ENCODE measurements at places on chromosomes 12 and 14.
A peak's percentile ranks its signal among the peaks of the same experiment; 100 is the strongest.

DNA sequence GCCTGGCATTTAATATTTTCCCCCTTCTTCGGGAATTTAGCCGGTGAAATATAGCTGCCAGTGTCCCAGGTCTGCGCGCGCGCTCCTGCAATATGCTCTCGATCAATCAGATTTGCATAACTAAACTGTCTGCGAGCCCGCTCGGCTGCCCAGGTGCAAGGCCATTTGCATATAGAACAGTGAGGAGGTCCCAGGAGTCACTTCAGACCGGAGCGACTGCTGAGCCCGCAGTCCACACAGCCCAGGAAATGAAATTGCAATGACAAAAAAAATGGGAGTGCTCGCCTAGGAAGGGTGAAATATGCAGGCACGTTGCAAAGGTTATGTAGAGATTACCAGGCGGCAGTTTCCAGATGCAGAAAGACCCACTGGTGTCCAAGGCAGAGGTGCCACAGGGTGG is 228.5 kb downstream of the VRK1 start:
- DNase-seq: no peak

- no peak for DNase-seq
These were observed 21.7 kb upstream of the PPM1A start for GRCh38 chr14:60227291-60227690.

DNA sequence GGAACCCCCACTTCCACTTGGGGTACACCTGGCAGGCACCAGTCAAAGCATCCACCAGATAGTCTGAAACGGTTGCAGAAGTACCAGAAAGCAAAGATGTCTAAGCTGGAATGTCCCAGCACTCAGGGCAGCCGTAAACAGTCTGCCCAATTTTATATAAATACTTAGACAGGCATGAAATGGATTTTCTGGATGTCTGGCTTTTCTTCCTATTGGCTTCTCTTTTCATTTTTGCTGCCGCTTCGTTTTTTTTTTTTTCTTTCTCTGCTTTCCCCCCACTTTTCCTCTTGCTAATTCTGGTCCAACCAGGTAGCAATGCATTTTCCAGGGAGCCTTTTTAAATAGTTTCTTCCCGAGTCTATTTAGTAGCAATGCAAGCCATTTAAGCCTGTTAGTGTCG is 167.7 kb downstream of the GCH1 start:
- no peak for DNase-seq

- no peak for DNase-seq
These were observed 530.5 kb downstream of the BCL11B start for GRCh38 chr14:98741523-98741922.

GRCh38 chr12:64746663-64747062 is 12.5 kb downstream of the GNS start:
- DNase-seq: peak; percentile 40

DNA sequence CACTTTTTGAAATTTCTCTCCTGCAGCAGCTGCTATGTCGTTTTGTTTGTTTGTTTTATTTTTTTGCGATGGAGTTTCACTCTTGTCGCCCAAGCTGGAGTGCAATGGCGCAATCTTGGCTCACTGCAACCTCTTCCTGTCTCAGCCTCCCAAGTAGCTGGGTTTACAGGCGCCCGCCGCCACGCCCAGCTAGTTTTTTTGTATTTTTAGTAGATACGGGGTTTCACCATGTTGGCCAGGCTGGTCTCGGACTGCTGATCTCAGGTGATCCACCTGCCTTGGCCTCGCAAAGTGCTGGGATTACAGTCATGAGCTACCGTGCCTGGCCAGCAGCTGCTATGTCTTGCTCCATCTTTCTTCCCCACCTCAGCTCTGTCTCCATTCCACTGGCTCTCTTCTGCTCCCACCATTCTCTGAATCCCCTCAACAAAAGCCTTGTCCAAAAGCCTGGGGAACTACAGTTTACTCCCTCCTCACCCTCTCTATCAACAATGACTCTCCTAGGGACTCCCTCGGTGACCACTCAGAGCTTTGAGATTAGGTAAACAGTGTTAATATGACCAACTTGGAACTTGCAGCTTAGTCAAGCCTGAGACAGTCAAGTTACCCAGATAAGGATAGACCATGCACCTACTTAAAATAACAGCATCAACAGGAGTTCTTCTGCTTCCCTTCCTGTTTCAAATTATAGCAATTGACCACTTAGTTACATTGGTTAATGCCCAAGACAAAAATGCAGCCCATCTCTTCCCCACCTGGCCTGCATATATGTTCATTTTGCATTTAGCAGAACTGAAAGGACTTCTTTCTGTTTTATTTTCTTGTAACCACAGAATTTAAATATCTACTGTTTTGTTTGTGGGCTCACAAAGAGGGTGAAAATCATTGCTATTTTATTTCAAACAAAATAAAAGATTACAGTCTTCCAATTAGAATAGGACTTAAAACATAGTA is 189.0 kb upstream of the AMIGO2 start:
- no peak for DNase-seq

DNA sequence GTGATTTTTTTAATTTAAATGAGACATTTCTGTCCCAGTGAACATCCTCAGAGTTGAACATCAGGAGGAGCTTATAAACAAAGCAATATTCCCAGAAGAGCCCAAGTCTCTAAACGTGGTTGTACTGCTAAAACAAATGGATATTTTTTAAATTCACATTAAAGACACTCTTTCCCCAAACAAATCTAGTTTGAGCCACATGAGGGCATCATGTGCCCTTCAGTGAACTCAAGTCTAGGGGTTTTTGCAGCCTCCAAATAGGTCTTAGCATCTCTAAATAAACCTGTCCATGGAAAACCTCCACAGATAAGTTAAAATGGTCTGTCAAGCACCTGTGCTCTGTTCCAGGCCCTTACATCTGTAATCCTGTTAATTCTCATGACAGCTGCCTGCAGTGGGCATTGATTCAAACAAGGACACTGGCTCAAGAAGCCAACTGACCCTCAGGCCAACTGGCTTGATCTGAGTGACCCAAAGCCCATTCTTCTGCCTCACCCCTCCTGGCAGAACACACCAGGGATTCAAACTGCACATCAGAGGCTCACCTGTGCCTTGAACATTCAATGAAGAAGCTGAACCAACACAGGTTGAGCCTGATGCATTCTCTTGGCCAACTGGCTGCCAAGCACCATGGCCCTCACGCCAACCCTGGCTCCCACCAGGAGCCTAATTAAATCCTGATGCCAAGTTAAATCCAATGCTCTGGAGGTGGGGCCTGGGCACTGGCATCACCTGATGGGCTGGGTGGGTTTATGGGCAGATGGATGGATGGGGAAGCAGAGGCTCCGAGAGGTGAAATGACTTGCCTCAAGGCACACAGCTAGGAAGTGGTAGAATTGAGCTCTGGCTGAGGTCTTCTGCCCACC is 8.6 kb downstream of the ISCU start:
- DNase-seq: peak; percentile 47

GRCh38 chr14:104700747-104701217 is 11.4 kb downstream of the INF2 start:
- DNase-seq: no peak

DNA sequence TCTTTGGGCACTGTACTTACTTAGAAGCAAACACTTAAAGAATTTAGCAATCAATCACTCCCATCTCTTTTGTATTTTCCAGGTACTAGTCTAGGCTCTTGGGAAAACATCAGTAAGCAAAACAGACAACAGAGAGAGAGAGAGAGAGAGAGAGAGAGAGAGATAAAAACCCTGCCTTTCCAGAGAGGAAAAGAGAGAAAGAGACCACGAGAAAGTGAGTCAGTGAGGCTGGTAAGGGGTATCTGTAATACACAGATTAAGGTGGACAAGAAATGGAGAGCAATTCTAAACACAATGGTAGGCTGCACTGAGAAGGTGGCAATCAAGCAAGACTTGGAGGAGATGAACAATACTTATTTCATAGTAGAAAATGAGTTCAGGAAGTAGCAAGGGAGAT is 119.9 kb upstream of the OVCH1 start:
- DNase-seq: no peak

DNA sequence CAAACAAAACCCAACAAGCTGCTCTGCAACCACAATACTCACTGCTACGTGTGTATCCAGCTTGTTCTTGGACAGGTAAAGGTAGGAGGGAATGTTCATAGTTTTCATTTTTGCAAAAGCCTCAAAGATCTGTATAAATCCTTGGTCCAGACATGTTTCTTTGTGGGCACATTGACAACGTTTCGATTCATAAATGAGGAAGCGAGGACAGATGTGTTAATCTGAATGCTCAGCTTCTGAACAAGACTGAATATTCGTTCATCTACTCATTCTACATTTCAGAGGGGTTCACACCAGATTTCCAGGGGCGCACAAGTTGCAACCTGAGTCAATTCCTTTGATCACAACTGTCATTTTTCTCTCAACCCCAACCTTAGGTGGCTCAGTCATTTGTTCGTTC is 134.4 kb downstream of the LLPH start:
- DNase-seq: no peak

GRCh38 chr14:93269341-93270068 is 62.4 kb downstream of the UBR7 start:
- peak; percentile 93 for DNase-seq

GRCh38 chr12:38954238-38954873 is 49.0 kb upstream of the CPNE8 start:
- no peak for DNase-seq

- no peak for DNase-seq
These were observed 62.8 kb upstream of the GPATCH2L start for GRCh38 chr14:76088771-76089571.

DNA sequence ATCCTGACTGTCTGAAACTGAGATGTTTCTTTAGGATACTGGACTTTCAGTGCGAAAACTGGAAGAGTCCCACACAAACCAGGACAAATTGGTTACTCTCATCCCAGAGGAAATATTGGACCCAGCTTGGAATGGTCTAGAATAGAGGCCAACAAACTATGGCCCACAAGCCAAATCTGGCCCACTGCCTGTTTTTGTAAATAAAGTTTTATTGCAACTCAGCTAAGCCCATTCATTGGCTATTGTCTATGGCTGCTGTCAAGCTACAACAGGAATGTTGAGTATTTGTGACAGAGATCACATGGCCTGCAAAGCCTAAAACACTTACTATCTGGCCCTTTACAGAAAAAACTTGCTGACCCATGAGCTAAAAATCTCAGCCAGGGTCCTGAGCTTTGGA is 6.5 kb downstream of the WSCD2 start:
- no peak for DNase-seq

GRCh38 chr12:54053003-54053750 is 458 bp upstream of the HOXC4 start:
- DNase-seq: no peak

- DNase-seq: no peak
These were observed 14.3 kb upstream of the PPP1R13B start for GRCh38 chr14:103861413-103862392.

GRCh38 chr14:93619176-93619793 is 169.0 kb downstream of the PRIMA1 start:
- peak; percentile 70 for DNase-seq

GRCh38 chr12:130375296-130376287 is 37.9 kb downstream of the PIWIL1 start:
- DNase-seq: no peak

- no peak for DNase-seq
These were observed 149.1 kb downstream of the BMP4 start for GRCh38 chr14:53807542-53807941.

DNA sequence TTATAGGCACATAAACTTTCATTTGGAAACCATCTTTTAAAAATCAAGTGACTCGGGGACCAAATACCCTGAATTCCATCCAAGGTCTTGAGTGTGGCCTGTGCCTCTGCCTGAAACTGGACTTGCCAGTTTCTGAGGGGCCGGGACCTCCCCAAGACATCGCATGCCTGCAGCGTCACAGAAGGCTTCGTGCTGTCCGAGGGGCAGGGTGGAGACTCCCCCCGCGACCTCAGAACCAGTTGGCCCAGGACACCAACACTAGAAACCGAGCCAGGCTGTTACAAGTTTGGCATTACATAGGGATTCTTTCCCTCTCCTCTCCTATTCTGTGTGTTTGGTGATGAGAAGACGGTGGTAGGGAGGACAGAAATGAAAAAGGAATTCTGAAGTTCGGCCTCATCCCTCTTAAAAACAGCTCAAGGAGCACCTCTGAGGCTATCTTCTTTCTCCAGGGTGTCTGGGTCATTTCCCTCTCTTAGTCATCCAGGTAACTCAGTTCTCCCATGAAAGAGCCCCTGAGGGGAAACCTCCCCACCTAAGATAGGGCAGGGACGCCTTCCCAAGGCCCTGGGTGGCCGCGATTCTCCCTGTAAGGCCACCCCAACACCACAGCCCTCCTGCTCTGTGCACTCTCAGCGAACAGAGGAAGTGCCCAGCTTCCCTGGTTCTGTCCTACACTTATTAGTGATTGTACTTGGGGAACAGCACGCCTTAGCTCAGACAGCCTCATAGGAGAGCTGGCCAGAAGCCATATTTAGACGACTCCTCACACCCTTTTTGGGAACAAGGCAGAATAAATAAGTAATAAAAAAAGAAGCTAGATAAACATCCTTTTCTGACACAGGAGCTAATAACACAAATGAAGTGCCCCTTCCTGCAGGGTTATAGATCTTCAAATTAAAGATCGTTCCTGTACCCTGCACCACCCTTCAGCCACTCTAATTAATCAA is 93.8 kb downstream of the BCL11B start:
- no peak for DNase-seq

GRCh38 chr14:55893705-55894104 is 224.5 kb upstream of the PELI2 start:
- DNase-seq: no peak

- no peak for DNase-seq
These were observed 3.3 kb downstream of the AP1G2 start for GRCh38 chr14:23564181-23564812.

DNA sequence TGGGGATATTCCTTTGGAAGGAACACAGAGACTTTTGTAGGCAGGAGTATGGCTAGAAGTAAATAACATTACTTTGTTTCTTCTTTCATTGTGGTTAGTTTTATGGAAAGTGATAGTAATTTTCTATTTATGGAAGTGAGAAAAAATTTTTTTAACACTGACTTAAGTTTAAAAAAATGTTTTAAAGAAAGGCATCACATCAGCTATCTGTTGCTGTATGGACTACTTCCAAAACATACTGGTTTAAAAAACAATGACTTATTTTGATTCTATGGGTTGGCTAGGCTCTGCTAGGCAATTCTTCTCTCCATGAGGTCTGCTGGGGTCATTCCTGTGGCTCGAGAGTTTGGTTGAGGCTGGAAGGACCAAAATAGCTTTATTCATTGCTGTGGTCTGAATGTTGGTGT is 31.7 kb upstream of the SLC38A2 start:
- no peak for DNase-seq

DNA sequence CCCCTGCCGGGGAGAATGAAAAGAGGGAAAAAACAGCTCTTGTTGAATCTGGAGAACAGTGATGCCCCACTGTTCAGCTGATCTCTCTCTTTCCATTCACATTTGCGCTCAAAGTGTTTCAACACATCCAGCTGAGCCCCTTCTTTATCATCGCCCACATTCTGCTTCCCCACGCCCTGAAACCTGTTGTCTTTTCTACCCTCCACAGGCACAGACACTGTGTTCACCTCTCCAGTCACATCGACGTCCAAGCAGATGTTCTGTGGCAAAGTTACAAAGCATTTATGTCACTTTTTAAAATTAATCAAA is 338.7 kb downstream of the EGLN3 start:
- no peak for DNase-seq

All from RKO (cell line).